Stimulated activated CD4-positive, alpha-beta T cell treated with anti-CD3 and anti-CD28 coated beads, Interleukin-4, amount 100 ng/mL, for 48 hours (primary cell): ENCODE measurements at places on chromosomes 5 and 9.

- DNase-seq: no peak
Measured at GRCh38 chr5:14545862-14546261, 35.7 kb upstream of the OTULINL start.

GRCh38 chr9:136244122-136244968 lies 1.3 kb downstream of the QSOX2 start:
- peak; percentile 70 for DNase-seq

GRCh38 chr5:107576155-107576554 lies 94.6 kb downstream of the EFNA5 start:
- no peak for DNase-seq

GRCh38 chr9:131235480-131235851 lies 40.8 kb downstream of the FAM78A start:
- DNase-seq: no peak

GRCh38 chr5:14270209-14270702 lies 127.1 kb downstream of the TRIO start:
- no peak for DNase-seq

DNA sequence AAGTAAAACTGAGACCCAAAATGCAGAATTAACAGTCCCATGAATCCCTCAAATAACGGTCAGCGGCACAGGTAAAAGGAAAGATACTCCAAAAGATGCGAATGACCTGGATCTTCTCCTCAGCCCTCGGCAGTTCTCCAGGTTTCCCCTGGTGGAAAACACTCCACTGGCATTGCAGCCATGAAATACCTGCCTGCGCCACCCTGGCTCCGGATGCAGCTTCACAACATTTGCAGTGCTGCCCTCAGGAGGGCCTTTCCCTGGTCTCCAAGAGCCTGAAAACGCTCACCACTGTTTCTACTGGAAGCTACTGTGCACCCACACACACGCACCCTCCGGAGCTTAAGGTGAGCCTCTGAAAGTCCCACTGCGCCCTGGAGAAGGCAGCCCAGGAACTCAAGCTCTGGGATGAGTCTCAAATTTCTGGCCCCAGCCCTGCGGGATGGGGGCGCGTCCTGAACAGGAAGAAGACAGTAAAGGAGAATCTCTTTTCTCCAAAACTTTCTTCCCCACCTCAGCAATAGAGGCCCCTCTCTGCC lies 612 bp downstream of the UGT3A2 start:
- no peak for DNase-seq

- no peak for DNase-seq
Measured at GRCh38 chr5:148884339-148885020, 58.1 kb downstream of the ADRB2 start.

DNA sequence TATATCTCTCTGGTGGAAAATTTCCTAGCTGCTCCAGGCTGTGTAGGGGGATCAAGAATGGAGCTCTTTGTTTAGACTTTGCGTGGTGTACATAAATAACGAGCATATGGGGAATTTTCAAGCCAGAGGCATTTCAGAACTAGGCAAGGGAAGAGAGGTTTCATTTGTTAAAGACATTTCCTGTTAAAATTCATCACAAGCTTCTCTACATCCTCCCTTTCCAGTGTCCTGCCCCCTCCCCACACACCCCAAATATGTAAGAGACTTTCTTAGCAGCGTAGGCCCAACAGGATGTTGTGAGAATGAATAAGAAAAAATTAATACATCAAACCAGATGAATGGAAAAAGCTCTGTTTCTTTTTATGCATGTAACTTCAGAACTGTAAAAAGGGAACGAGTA lies 150.3 kb downstream of the GPBP1 start:
- no peak for DNase-seq

- DNase-seq: no peak
Measured at GRCh38 chr5:57448751-57449150, 33.9 kb downstream of the ACTBL2 start.

- DNase-seq: no peak
Measured at GRCh38 chr9:82570226-82570625, 492.7 kb downstream of the RASEF start.

- DNase-seq: no peak
Measured at GRCh38 chr5:119328753-119329602, 26.8 kb upstream of the TNFAIP8 start.

DNA sequence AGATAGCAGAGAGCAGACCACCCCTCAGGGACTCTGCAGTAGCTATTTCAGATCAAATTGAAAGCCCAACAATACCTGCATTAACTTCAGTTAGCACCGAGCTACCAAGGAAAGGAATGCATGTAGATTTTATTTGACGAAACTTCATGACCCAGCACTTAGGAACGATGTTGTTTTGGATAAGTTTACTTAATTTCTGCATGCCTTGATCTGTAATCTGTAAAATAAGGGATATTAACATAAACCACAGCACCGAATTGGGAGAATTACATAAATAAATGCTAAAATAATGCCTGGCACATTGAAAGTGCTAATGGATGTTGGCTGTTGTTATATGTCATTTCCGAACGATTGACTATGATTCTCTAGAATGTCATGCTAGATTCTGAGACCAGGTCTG lies 435.8 kb upstream of the CLINT1 start:
- DNase-seq: no peak

GRCh38 chr9:130623466-130623865 lies 40.9 kb upstream of the PRDM12 start:
- no peak for DNase-seq

GRCh38 chr9:119544492-119544891 lies 175.3 kb upstream of the BRINP1 start:
- no peak for DNase-seq

DNA sequence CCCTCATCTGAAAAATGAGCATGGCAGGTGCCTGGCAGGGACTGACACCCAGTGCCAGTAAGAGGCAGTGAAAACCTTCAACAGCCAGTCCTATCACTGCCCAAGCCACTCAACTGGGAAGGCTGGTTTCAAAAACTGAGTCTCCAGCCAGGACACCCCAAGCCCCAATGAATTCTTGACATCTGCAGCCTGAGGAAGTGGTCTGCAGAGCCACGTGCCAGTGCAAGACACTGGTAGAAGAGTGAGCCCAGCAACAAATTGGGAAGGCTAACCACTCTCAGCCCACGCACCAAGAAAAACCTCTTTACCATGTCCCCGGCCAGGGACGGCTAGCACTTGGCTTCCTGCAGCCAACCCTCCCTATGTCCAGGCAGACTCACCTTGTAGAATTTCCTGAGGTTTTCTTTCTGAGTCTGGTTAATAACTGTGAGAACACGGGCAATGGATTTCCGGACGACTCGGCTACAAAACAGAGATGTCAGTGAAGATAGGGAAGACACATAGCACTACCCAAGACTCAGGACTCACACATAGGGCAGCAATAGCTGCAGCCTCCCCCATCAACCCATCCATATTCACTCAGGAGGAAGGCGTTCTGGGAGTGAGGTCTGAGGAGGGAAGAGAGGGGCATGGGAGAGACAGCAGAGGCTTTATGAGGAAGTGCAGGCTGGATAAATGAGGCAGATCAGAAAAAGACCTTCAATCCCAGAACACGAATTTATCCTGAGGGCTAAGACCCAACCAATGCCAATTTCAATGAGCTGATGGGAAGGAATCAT lies 1.8 kb downstream of the RPL35 start:
- no peak for DNase-seq

GRCh38 chr9:25864509-25864908 lies 186.3 kb upstream of the TUSC1 start:
- no peak for DNase-seq

DNA sequence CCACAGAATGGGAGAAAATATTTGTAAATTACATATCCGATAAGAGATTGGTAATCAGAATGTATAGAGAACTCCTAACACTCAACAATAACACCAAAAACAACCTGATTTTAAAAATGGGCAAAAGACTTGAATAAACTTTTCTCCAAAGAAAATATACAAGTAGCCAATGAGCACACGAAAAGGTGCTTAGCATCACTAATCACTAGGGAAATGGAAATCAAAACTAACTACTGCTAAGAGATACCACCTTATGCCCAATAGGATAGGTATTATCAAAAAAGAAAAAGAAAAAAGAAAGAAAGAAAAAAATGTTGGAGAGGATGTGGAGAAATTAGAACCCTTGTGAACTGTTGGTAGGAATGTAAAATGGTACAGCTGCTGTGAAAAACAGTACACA lies 212.1 kb downstream of the TLR4 start:
- no peak for DNase-seq

GRCh38 chr5:75337366-75338021 lies 474 bp downstream of the HMGCR start:
- DNase-seq: peak; percentile 27

DNA sequence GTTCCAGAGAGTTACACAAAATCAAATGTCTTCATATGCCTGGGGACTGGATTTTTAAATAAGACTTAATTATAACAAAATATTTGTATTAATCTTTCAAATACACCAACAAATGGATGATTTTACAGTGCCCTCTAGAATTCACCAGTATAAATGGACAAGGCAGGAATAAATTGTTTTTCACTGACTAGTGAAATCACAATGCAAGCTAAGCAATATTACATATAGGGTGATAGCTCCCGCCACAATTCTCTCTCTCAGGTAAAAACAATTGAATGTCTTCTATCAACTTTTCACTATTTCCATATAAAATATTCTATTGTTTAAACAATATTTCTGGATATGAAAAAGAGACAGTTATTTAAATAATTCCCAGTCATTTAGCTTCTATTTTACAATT lies 8.0 kb upstream of the CCDC112 start:
- DNase-seq: no peak

- DNase-seq: no peak
Measured at GRCh38 chr9:109828254-109828653, 48.3 kb downstream of the PALM2AKAP2 start.

DNA sequence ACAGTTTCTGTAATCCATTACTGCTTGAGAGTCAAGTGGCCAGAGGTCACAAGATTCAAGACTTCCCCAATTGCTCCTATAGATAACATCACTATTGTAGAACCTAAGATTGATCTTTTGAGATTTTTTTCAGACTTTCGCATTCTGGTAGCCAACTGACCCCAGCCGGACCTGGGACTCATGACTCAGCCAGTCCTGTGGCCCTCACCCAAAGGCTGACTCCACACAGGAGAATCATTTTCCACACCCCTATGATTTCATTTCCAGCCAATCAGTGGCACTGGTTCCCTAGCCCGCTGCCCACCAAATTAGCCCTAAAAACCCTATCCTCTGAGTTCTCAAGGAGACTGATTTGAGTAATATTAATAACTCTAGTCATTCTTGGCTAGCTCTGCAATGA lies 36.2 kb downstream of the TARS1 start:
- DNase-seq: no peak
